Left ventricle myocardium inferior (tissue), 1 donor: ENCODE measurements at places on chromosomes 12 and 14.
A peak's percentile ranks its signal among the peaks of the same experiment; 100 is the strongest.

- no peak for DNase-seq
Observed at GRCh38 chr12:49541911-49542505, 3.2 kb downstream of the KCNH3 start.

- no peak for DNase-seq
Observed at GRCh38 chr12:95918194-95918993, 24.0 kb downstream of the CCDC38 start.

DNA sequence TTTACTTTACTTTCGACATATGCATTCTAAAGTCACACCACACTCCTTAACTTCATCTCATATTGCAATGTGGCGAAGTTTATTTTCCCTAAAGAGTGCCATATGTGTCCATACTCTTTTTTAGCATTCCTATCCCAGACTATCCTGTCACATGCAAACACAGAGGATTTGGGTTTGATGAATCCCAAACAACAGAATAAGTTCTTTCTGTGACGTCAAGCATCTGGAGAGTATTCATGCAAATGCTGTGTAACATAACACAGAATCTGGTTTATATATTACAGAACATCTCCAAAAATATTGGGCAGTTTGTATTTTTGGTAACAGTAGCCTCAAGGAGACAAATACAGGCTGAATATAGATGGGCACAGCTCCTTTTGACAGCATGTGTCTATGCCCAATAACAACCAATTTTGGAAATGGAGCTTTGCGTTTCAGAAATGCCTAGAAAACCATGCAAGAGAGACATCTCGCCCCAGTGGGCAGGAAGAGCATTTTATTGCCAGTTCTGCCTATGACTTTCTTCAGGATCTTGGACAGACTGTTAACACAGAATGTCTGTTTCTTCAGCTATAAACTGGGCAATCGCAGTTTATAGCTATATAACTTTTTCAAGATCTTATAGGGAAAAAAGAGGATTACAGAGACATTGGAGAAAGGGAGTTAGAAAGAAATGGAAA, 190.8 kb downstream of the ADAMTS20 start:
- no peak for DNase-seq

DNA sequence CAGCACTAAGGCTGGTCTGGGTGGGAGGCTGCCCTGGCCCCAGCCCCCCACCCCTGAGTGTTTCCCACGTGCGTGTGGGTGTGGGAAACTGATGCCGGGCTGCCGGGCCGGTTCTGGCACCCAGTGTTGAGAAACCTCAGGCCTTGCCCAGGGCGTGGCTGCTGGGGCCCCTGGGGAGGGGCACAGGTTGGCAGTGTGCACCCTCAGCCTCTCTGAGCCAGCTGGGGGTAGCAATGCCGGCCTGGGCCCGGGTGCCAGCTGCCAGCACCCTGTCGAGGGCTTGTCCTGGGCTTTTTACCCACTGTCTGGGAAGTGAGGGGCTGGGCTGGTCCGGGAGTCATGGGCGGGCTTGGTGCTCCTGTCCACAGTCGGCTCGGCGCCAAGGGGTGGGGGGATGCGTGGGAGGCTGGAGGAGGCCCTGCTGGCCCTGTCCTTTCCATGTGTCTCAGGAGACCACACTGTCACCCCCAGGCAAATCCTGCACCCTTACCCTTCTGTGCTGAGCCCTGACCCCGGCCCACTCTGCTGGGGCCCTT, 15.7 kb downstream of the ASPG start:
- DNase-seq, result peak; percentile 8

- DNase-seq, result no peak
Observed at GRCh38 chr12:106914796-106915634, 40.7 kb upstream of the TMEM263 start.

GRCh38 chr12:56082967-56083366, 3.0 kb downstream of the ERBB3 start:
- no peak for DNase-seq

DNA sequence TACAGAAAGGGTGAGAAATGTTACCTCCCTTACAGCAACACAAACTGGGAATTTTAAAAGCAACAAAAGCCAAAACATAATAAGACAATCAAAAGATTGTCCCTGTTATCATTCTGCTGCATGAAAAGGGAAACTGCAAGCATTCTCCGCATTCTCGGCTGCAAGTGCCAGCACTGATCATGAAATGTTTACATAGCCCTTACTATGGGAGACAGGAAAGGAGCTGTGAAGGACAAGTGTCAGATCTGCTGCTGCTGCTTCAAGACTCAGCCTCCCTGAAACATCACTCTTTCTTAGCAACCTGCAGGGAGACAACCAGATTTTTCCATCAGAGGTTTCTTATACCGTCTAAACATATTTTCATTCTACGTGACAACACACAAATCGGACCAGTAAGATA, 20.1 kb downstream of the DENND5B start:
- DNase-seq, result no peak

GRCh38 chr14:32258336-32258993, 55.4 kb upstream of the RNU6-8 start:
- no peak for DNase-seq

- DNase-seq, result no peak
Observed at GRCh38 chr14:20356422-20356821, 13.0 kb downstream of the PARP2 start.

- DNase-seq, result no peak
Observed at GRCh38 chr12:106358396-106359241, 1.1 kb downstream of the POLR3B start.

GRCh38 chr12:79658221-79658620, 32.5 kb downstream of the PAWR start:
- no peak for DNase-seq

- no peak for DNase-seq
Observed at GRCh38 chr14:73695997-73696396, 18.2 kb downstream of the PNMA1 start.

DNA sequence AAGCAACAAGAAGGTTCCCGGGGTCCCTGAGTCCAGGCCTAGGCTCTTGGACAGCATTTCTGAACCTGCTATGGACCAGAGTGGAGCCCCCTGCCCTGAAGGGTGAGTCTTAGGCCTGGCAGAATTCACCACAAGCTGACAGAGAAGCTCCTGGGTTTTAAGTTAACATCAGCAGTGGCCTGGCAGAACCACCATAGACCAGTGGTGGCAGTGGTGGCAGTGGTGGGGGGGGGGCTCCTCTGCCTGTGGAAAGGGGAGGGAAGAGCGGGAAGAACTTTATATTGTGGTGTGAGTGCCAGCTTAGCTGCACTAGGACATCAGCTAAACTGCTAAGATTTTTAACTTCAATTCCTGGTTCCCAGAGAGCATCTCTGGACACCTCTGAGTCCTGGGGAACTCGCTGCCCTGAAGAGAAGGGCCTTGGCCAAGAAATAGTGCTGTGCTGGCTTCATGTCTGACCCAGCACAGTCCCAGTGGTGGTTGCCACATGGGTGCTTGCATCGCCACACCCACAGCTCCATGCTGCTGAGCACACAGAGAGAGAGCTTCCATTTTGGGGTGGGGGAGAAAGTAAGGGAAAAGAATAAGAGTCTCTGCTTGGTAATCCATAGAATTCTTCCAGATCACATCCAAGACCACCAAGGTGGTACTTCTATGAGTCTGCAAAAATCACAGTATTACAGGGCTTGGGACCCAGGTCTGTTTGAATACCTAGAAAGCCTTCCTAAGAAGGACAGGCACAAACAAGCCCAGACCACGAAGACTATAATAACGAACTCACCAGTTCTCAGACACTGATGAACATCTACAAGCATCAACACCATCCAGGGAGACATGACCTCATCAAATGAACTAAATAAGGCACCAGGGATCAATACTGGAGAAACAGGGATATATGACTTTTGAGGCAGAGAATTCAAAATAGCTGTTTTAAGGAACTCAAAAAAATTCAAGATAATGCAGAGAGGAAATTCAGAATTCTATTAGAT, 20.4 kb upstream of the RNF212B start:
- DNase-seq, result no peak
